ENCODE measurements at places on chromosomes 7 and 10.

- DNase-seq, result no peak
Observed at GRCh38 chr7:90701021-90701420, 104.9 kb downstream of the CDK14 start.

- DNase-seq, result no peak
Observed at GRCh38 chr10:110421512-110422138, 76.1 kb upstream of the DUSP5 start.

- DNase-seq, result no peak
Observed at GRCh38 chr10:2619916-2620315, 447.4 kb upstream of the PFKP start.

GRCh38 chr7:100968650-100969049 is 715 bp upstream of the MUC12 start:
- no peak for DNase-seq

GRCh38 chr7:37988721-37989650 is 68.5 kb downstream of the EPDR1 start:
- DNase-seq, result no peak

- DNase-seq, result no peak
Observed at GRCh38 chr7:155576900-155577508, 30.6 kb upstream of the CNPY1 start.

DNA sequence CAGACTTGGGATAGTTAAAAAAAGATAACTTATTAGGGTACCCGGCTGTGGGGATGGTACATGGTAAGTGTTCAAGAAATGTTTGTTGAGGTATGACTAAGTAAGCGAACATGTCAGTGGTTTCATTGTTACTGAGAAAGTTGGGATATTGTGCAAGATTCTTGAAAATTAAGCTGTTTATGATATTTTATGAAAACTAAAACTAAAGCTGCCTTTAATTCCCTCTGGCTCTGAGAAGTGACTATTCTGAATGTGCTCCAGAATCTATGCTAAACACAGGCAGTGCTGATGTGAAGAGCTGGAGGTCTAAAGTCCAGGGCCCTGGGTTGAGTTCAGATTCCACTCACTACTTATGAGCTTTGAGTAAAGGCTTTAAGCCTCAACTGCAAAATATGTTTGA is 72.9 kb downstream of the AOAH start:
- DNase-seq, result no peak

GRCh38 chr7:42457663-42458062 is 220.7 kb upstream of the GLI3 start:
- DNase-seq, result no peak

All from putamen (tissue), 1 donor.